ENCODE measurements at places on chromosomes 4 and X.

DNA sequence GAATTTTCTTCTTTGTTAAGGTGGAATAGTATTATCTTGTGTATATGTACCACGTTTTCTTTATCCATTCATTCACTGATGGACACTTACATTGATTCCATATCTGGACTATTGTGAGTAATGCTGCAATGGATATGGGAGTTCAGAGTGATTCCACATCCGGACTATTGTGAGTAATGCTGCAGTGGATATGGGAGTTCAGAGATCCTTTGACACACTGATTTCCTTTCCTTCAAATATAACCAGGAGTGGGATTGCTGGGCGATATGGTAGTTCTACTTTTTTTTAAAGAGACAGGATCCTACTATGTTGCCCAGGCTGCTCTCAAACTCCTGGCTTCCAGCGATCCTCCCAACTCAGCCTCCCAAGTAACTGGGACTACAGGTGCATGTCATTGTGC is 12.1 kb downstream of the TMEM156 start:
- DNase-seq: no peak

- DNase-seq: no peak
Observed at GRCh38 chrX:2715066-2715600, 24.0 kb downstream of the CD99 start.

- no peak for DNase-seq
Observed at GRCh38 chr4:120844528-120844921, 78.0 kb downstream of the PRDM5 start.

DNA sequence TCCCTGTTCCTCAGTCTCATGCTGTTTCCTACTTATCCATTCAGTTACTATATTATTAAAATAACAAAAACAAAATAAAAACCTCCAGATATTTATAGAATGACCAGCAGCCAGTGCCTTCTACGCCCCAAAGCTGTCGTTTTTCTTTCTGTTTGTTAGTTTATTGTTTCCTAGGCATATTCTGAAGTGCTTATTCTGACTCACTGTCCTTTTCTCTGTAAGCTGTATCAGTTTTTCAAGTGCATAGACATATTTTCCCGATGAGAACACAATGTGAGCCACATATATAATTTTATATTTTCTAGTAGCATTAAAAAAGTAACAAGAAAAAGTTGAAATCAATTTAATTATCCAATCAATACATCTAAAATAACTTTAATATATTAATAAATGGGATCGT is 2158.6 kb upstream of the TENM3 start:
- no peak for DNase-seq

DNA sequence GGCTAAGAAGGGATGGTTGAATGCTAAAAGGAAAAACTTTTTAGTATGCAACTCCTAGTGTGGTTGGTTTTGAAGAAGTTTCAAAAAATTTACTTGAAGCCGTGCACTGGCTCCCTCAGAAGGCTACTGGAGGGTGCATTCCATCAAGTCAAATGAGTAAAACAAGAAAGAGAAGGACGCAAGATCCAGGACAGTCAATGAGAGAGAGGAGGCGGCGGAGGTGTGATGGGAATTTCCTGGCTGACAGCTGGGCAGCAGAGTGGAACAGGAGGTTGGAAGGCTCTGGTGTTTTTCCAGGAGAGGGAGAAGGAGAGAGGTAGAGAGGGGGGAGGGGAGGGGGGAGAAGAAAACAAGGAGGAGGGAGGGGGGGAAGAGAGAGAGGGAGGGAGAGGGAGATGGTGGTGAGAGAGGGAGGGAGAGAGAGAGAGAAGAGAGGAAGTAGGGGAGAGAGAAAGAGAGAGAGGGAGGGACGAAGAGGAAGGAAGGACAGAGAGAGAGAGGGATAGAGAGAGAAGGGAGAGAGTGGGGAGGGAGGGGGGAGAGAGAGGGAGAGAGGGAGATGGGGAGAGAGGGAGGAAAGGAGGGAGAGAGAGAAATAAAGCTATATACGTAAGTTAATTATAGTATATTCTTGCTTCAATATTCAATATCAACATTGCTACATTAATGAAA is 126.4 kb downstream of the SH3KBP1 start:
- DNase-seq: no peak

DNA sequence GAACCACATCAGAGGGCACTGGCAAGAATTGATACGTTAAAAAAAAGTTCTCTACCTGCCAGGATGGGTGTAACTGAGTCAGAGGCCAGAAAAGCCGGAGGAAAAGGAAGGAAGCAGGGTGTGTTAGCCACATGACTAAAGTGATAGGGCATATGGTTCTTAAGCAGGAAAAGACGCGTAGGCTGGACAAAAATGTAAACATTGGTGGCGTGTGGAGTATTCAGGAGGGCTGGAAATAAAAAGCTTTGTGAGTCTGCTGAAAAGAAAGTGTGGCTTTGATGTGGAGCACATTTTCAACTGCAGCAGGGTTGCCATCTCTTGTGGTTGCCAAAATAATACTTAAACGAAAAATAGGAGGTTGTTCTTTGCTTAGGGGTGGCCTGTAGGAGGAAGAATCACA is 186.5 kb upstream of the RPL34 start:
- DNase-seq: no peak

DNA sequence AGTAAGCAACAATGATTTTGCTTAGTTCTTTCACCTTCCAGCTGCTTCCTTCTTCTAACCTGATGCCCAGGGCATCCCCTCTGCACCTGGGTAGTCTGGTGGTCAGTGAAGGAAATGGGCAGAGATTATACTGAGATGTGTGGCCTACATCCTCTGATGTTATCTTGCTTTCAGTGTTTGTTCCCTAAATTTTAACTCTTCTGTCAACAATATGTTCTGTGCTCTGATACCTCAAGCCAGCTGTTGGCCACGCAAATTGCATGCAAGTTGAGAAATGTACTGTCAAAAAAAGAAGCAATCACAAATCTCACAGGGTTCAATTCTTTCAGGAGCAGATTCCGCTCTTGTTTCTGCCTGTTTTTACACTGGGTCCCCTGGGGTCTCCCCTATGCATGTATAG is 73.8 kb downstream of the FBXW7 start:
- DNase-seq: no peak

- DNase-seq: no peak
Observed at GRCh38 chr4:93334003-93334402, 494.6 kb upstream of the ATOH1 start.

DNA sequence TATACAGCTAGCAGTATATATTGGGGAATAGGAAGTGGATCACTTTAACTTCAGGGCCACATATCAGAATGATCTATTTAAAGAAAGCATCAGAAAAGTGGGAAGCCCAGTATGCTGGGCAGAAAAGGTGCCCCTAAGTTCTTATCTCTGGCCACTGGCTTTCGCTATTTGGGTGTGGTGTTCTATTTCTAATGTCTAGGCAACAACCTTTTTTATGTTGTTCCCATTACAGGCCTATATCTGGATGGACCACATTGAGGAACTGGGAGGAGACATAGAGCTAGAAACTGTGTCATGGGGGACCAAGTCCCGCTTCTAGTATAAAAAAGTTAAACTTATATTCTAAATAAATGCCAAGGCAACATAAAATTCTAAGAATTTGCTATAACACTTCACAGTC is 935.6 kb downstream of the PDHA2 start:
- DNase-seq: peak; percentile 93

DNA sequence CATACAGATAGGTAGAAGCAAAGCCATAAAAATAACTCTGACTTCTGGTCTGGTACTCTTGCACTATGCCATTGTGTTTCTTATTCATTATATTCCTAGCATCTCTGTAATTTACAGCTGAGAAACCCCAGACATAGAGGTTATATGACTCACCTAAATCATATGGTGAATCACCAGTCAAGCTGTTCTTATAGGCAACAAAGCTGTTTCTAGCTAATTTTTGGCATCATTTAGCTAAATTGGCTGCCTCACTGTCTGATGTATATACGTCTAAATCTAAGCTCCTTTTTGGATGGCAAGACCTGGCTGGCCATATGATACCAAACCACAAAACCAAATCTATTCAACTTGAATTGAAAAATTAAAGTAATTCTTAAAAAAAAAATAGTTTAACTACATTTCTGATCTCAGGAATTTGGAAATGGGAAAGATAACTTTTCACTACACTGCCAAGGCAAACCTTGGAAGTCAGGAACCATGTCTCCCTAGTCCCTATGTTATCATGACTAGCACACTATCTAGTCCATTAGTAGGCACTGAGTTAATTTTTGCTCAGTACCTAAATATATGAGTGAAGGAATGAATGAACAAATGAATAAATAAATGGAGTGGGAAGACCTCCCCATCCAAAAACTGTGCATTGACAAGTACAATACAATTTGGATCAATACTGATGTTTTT is 41.3 kb upstream of the STAG2 start:
- no peak for DNase-seq

DNA sequence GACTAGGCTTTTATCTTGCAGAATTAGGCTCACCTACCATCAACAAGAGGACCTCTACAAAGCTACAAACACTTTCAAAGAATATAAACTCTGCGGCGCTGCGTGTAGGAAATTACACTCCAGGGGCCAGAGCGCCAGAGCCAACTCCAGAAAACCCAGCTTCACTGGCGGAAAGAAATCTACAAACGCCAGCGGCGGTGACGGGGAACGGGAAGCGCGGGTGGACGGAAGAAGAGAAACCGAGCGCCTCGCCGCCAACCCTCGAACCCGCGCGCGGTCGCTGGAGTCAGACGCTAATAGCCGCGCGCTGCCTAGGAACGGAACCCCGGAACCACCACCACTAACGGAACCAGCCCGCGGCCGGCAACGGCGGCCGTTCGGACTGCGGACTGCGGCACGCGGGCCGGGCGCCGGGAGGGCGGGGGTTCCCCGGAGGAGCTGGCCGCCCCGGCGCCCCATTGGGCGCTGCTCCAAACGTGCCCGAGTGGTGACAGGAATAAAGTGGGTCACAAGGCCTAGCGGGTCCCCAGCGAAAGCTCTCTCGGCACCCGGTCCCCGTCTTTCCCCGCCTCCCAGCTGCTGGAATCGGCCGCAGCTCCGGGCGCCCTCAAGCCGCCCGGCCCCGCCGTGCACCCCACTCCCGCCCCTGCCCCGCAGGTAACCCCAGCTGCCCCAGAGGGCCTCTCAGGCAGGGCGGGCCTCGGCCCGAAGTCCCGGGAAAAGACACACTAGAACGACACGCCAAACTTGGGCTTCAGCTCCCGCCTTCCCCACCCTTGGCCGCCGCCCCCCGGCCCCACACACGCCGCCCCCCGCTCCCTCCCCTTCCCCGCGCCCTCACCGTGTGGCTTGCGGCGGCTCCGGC is 836 bp downstream of the CLOCK start:
- peak; percentile 84 for DNase-seq

DNA sequence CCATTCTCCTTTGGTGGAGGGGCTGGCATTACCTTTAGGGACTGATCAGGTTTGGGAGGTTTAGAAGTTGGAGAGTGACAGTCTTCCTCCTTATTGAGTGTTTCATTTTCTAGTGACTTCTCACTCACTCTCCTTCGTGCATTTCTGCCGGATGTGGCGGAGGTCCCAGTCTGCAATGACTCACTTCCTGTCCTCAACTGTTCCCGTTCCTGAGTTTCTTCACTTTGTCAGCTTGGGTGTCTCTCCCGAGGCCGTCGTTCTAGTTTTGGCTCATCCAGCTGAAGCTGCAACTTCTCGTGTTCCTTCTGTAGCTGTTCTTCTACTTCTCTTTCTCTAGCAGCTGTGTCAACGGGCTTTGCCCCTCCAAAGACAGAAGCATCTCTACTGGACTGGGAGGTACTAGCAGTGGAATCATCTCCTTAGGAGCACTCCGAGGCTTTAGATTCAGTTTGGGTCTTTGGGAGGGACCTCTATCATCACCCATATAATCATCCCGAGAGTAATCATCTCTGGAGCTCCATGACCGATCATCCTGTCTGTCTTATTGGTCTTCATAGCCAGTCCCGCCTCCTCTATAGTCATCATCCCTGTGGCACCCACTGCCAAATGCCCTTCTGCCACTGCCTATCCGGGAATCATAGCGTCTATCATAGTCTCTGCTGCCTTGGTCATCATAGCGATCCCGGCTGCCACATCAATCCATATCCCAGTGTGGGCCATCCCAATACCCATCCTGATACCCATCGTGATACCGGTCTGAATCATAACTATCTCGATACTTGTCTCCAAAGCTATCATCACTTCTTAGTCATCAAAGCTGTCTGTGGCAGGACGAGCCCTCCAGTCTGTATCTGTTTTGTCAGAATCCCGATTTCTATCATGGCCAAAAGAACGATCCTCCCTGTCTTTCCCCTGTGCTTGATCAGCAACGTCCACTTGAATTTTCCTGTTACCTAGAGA is 35.3 kb upstream of the VSIG4 start:
- no peak for DNase-seq

DNA sequence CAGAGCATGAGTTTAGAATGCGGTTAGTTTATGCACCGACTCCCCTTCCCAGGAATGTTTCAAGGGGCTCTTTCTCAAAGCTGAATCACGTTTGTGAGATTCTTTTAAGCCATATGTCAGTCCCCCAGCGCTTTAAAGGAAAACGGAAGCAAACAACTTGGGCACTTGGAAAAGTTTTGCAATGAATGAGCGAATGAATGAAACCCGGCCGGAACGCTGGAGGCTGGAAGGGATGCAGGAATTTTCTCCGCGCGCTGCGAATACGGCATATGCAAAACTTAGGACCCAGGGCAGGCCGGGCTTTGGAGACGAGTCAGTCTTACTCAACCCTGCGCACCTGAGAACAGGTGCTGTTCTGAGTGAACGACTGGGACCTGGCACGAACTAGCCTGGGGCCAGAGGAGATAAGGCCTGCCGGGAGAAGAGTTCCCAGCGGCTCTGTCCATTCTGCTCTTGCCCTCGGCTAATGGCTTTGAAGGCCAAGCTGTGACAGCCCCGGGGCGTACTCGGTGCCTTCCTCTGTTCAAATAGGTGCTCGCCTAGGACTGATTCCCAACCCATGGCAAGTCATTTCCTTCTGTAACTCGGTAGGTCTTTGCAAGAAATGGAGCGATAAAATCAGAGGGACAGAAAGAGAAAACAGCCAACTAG is 743 bp upstream of the NRK start:
- no peak for DNase-seq

- DNase-seq: no peak
Observed at GRCh38 chr4:170978990-170979389, 834.2 kb upstream of the GALNTL6 start.

DNA sequence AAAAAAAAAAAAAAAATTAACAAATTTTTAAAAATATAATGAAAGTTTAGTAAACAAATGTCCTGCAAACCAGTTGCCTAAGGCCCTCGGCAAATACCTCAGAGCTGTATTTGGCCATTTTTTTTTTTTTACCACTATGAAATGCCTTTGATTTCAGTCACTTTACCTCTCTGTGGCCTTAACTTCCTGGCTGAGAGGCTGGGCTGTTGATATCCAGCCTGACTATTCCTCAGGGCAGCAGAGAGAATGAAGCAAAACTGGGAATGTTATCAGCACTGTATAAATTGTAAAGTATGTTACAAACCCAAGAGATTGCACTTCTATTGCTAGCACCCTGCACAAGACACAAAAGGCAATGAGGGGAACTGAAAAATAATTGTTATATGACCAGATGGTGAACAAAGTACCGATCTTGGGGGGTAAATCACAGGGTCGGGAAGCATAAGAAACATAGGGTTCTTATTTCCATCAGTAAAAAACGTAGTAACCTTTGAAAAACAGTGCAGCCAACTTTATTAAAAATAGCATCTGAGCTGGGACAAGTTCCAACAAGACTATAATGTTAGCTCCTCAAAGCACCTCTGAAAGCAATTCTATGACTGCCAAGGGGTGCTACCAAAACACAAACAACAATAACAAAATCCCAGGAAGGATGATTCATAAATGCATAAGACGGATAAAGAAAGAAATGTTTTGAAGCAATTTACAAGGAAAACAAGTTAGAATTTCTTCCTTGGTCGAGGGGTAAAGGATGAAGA is 18.1 kb downstream of the USP46 start:
- DNase-seq: no peak

Data from erythroblast (primary cell).